Germinal center (tissue), 1 donor: ENCODE measurements at places on chromosomes 6 and 20.
A peak's percentile ranks its signal among the peaks of the same experiment; 100 is the strongest.

DNA sequence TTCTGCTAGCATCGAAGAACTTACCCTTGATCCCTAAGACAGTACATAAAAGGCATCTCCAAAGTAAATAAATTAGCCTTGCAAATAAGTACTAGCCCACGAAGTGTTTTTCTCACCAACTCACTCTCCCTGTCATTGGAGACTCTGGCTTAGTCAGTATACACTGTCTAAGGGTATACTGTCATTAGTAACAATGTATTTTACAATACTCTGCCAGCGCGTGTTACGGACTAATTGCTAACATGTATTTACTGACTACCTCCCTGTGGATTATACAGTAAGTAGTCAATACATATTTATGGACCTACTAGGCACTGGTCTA, 72.1 kb downstream of the NFATC2 start:
- no peak for DNase-seq

GRCh38 chr6:34451192-34451591, 14.7 kb upstream of the PACSIN1 start:
- DNase-seq: no peak

DNA sequence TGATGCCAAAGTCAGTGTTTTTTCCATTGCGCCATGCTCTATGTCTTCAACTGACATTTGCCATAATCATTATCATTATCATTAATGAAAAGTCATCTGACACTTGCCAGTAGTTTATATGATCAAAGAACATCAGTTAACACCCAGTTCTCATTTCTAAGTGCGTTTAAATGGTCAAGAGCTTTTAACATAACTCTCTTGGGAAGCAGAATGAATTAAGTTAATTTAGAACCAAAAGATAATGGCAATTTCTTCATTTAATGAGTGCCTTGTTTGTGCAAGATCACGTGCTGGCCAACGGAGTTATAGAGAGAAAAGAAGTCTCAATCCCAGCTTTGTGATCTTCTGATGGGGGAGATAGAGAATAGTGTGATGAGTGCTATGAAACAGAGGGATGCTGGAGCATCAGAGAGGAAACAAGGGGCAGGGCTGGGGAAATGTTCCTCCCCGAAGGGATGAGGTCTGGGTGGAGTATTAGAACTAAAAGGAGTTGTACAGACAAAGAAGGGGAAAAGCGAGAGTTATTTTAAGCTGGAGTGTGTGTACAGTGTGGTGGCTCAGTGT, 20.3 kb downstream of the ANKS1A start:
- no peak for DNase-seq

DNA sequence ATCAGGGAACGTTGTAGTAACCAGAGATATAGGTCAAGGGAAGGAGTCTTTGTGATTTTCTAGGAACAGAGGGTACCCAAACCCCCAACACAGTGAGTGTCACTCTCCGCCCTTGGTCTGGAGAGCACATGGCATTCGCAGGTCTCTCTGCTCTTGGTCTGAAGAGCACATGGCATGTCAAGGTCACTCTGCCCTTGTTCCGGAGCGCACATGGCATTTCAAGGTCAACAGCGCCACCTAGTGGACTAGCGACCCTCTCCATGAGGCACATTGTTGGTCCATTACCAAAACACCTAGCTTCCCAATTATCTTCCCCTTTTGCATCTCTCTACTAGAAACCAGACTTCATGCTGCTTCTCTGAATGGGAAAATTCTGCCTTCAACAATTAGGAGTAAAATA, 260.0 kb downstream of the C6orf118 start:
- DNase-seq: no peak

DNA sequence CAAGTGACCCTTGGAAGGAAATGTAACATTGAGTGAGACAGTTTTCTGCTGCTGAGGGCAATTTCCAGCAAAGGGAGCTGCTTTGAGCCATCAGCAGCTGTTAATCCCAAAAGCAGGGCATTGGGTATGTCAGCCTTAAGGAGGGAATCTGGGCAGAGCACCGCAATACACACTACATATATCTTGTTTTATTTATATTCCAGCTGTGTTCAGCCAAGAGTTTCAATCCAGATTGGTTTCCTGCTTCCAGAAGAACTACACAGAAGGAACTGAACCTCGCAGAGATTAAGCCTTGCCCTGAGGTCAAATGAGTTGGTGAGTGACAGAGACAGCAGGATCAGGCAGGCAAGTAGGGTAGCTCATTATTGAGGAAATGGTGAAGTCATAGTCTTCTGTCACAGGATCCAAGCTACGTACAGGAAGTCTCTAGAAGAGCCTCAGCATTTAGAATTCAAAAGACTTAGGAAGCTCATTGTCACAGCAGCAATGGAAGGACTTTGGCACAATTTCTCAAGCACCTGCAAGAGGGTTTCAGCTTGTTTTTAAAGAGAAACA, 109.9 kb upstream of the HEY2 start:
- no peak for DNase-seq

DNA sequence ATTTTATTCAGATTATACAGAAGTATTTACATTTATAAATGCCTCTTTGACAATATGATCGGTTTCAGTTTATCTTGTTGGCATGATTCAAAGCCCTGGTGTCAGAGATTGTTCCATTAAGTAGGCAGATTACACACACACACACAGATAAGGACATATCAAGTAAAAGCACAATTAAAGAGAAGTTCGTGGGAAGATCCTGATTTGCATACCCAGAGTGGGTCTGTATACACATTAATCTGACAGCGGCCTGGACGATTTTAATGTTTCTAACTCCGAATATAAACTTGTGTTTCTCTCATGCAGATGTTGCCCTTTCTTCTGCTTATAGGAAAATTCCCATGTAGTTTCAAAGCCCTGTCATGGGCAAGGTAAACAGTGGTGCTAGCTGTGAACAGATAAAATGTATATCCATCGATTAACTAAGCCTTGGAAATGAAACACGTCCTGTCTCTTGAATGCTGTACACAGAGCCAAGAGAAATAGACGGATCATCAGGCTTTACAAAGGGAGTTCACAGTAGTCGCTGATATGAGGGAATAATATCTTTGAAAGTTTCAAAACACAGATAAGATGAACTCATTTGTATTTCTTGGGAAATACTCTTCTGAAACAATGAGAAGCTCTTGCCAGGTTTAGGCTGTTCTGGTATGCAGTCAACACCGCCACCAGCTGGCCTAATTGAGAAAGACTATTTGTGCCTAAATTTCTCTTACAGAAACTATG, 108.2 kb upstream of the GMDS start:
- DNase-seq: peak; percentile 44

- DNase-seq: no peak
Measured at GRCh38 chr6:128240024-128240428, 280.4 kb downstream of the PTPRK start.

DNA sequence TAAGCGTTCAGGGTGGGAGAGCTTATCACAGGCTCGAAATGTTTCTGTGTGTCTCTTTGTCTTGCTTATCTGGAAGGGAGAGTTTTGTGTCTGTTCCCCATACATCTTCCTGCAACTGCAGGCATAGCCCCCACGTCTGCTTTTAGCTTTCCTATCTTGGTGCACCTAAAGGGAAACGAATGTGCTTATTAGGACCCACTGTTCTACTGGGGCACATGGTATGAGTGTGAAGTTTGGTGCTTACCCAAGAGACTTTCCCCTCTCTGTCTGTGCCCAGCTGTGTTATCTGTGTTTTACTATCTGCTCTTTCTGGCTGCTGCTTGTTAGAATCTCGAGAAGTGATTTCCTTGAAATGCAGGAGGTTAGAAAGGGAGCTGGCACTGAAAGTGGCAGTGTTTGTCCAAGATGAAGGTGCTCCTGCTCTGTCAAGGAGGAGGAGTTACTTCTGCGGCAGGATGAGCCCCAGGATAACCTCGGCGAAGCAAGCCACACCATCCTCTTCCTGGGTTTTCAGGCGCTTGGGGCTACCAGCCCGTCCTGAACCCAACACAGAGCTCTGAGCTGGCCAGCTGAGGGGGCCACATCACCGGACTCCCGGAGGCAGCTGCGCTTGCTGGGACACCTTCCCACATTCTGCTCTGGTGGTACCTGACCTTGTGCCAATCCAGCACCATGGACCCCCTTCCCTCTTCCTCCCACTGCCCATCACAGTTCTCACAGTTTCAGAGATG, 23.4 kb downstream of the DYNLT1 start:
- no peak for DNase-seq

DNA sequence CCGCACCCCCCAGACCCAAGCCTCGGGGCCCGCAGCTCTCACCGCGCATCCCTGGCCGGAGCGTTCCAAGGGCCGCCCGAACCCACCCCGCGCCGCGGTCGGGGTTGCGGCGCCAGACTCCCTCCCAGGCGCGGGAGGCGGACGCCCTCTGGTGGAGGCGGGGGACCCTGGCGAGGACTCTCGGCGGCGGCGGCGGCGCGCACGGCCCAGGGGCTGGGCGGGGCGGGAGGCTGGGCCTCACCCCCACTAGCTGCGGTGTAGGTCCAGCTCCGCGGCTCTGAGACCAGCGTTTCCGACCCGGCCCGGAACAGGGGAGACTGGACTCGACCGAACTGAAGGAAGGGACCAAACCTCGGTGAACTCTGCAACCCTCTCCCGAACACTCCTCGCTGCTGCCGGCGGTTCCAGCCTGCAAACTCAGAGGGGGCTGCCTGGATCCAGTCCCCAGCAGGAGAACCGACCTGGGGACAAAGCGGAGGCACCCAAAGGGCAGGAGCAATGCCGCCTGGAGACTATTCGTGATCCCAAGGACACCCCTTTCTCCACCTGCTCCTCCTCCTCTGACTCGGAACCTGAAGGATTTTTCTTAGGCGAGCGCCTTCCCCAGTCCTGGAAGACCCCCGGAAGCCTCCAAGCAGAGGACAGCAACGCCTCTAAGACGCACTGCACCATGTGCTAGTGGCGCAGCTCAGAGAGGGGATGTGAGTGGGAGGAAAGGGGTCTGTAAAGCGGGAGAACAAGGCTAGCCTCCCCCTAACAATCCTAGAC, 859 bp upstream of the TOMM6 start:
- peak; percentile 91 for DNase-seq
